ENCODE measurements at places on chromosomes 12 and 14.
A peak's percentile ranks its signal among the peaks of the same experiment; 100 is the strongest.

- DNase-seq: peak; percentile 4
These were observed 35.4 kb upstream of the LTA4H start for GRCh38 chr12:96070670-96071279.

DNA sequence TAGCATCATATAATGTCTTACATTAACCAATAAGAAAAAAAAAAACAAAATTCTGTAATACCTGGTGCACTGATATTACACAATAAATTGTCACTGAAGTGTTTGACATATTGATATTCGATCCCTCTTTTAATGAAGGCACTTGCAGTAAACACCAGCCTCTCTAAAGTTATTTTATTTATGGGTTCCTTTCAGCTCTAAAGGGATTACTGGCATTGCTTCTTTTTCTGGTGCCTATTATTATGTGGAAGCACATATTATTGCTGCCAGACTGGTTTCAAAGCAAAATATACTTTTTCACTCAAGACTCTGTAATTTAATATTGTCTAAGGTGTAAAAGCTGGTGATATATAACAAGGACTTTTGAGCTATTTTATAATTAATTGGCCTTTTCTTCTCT lies 1090.5 kb downstream of the TRHDE start:
- DNase-seq: no peak

- DNase-seq: no peak
These were observed 54.0 kb upstream of the ELK3 start for GRCh38 chr12:96140174-96140573.

GRCh38 chr12:97404543-97404942 lies 58.1 kb upstream of the RMST start:
- peak; percentile 30 for DNase-seq

DNA sequence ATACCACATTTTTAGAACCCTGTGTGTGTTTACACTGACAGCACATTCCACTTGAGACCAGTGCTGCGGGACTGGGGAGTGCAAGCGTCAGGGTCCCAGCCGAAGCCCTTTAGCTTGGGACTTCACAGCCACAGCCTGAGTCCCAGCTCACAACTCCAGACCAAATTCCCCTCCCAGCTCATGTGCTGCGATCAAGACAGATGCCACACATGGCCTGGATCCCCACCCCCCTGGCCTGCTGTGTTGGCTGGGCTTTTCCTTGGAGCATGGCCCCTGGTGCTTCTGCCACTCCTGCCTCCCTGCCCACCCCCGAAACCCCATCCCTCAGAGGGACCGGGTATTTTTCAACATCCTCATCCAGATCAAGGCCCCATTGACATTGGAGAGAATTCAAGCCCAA lies 63.7 kb downstream of the WDR20 start:
- no peak for DNase-seq

GRCh38 chr12:120118321-120119061 lies 1.9 kb upstream of the RAB35 start:
- DNase-seq: no peak

DNA sequence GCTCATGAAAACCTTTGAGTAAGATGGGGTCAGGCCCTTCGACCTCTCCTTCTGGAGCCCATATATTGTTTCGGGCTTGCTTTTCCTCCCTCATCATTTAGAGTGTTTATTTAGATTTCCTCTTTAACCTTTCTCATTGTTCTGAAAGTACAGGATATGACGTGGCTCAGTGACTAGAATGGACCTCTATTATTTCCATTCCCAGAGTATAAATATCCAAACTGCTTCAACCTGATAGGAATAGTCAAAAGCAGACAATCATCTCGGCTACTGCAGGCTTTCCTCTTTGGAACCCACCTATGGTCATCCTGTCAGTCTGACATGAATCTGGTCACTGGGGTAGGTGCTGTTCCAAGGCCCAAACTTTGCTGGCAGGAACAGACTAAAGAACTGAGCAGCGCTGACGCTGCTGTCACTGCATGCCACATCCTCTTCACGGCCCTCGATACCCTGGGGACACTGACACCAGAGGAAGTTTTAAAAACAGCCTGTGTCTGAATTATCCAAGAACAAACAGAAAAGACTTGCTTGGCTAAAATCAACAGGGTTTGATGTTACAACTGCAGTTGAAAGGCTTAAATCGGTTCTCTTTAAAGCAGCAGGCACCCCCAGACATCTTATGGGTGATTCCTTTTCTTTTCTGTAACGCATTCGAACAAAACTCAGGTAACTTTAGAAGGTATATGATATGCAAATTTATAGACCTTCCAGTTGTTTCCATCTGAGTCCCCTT lies 5.0 kb upstream of the DDX47 start:
- peak; percentile 73 for DNase-seq

DNA sequence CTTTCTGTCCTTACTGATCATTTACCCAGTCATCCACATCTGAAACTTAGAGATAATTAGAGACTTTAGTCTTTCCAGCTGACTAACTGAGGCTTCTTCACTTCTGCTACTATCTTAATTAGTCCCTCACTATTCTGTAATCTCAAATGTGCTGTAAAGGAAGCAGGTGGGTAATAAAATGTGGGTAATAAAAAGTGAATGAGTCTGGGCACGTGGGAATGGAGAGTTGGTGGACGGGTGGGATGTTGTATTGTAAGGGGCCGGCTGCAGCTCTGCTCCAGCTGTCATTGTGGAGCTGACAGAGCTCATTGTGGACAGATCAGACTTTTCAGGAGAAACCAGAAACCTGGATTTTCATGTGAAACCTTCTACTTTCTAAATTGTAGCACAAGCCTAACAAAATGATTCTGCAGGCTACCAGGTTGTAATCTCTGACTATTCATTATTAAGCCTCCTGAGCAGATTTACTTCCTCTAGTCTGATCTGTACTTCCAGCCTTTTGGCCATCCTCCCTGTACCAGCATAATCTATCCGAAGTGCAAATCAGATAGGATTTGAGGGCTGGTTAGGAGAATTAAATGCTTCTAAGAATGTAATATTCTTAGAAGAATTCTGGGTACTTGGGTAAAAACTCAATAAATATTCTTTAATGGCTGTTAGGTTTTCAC lies 42.0 kb upstream of the BMAL2 start:
- no peak for DNase-seq

- no peak for DNase-seq
These were observed 105.4 kb downstream of the NCOR2 start for GRCh38 chr12:124461851-124462623.

GRCh38 chr12:119692410-119692809 lies 24.5 kb downstream of the PRKAB1 start:
- no peak for DNase-seq

DNA sequence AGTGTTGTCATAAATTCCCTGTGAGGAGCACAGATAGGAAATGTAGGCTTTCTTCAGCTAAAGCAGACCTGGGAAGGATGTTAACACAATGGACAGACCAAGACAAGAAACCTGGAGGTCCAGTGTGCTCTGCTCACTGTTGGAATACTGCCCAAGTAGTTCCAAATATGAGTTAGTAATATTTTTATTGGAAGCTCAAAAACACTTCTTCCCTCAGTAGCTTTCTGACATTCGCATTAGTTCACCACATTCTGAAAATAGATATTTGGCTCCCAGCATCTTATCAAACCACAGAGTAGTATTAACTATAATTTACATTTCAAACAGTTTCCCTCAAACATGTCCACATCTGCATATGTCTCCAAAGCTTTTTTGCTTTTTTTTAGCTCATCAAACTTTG lies 74.8 kb upstream of the PYGL start:
- no peak for DNase-seq

GRCh38 chr14:43778937-43779639 lies 728.0 kb downstream of the FSCB start:
- no peak for DNase-seq

DNA sequence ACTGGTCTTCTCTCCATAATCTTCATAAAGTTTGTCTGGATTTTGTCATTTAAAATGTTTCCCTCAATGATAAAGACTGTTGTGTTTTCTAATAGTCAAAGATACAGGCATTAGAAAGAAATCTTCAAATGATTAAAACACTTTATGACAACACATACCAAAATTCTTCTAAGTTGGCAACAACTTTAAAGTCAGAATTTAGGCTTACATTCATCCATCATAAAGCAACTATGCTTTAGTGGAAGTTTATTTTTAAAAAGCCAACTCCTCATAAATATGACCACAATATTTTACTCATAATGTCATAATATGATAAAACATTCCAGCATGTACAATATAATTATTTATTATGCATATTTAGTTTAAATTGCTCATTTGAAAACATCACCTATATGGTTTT lies 17.2 kb upstream of the CCER1 start:
- no peak for DNase-seq

DNA sequence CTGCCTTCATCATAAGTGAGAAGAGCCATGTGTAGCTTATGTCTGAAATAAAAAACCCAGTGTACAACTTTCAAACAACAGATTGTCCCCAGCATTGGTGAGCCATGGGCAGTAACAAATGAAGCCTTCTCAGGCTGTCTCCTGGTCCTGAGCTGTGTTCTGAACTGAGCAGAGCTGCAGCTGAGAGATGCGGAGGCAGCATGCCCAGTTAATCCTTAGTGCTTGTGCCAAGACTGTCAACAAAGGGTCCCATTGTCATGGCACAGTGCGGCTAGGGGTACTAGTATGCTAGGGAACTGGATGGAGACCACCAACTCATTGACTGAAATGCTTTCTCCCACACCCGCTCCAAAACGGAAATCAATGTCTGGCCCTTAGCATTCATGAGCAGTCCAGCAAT lies 154.3 kb downstream of the RMST start:
- DNase-seq: no peak
